ENCODE measurements at places on chromosomes 1 and 21. TPM values are rescaled to one million over a fixed set of nuclear protein-coding genes. Genes with fewer than 3 reads are reported as not detected.
A peak's percentile ranks its signal among the peaks of the same experiment; 100 is the strongest.

Gene SPOCD1
- total RNA-seq: not detected

Gene ASPM
- total RNA-seq: 0.52 TPM

Gene NTMT2
- total RNA-seq: not detected

Gene PIGP
- total RNA-seq: 28.0 TPM

Gene TDRD10
- total RNA-seq: 4.2 TPM

Gene AMY1C
- not detected for total RNA-seq

DNA sequence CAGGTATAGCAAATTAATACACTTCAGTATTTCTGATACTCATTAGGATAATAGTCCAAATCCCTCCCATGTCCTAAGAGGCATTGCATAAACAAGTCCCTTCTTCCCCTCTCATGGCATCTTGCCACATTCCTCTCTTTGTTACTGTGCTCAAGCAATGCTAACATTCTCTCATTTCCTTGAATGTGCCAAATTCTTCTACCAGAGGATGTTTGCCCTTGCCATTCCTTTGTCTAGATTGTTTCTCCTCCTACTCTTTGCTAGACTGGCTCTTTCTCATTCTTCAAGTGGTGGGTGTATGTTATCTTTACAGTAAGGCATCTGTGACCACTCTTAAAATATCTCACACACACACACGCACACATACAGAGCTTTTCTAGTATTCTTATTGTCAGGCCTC, 621.0 kb upstream of the CXADR start:
- no peaks in the 10 kb centered on the region for H3K36me3 ChIP-seq
- DNase-seq: no peak
- H3K4me3 ChIP-seq: no peak overlapping the region
- no peak overlapping the region for H3K27ac ChIP-seq
- H3K27me3 ChIP-seq: no peaks in the 10 kb centered on the region

DNA sequence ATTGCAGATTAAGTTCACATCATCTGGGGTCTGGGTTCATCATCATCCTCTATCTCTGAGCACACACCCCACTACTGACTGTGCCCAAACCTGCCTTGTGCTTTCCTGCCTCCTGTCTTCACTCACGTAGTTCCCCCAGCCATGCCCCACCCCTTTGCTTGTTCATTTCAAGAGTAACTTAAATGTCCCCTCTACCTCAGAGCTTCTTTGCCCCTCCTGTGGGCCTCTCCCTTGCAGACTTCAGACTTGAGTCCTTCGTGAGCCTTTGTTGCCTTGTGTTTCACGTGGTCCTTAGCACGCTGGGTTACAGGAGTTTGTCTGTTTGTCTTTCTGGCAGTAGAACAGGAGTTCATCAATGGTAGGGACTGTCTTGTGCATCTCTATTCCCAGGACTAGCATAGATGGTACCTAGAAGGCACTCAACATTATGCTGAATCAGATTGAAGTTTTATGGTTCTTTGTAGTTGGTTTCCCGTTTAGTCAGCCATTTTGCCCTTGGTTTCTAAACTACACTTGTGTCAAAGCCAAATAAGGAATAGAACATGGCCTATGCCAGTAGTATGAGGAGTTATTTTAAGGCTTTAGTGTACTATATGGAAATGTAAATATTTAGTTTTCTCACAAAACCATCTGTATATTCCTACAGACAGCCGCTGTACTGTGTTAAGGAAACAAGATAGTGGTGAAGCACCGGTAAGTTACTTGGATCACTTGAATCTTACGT, 86.2 kb downstream of the TTC3 start:
- peaks cover 29% of the 10 kb centered on the region for H3K36me3 ChIP-seq
- H3K4me3 ChIP-seq: no peak overlapping the region
- peaks cover 13% of the 10 kb centered on the region for H3K4me1 ChIP-seq
- H3K27me3 ChIP-seq: no peaks in the 10 kb centered on the region
- H3K27ac ChIP-seq: no peak overlapping the region

GRCh38 chr21:24265987-24266386, 1341.3 kb downstream of the MRPL39 start:
- H3K4me1 ChIP-seq: no peaks in the 10 kb centered on the region
- H3K27me3 ChIP-seq: no peaks in the 10 kb centered on the region
- no peak overlapping the region for H3K4me3 ChIP-seq
- no peak for DNase-seq
- no peak overlapping the region for H3K27ac ChIP-seq
- no peaks in the 10 kb centered on the region for H3K36me3 ChIP-seq

DNA sequence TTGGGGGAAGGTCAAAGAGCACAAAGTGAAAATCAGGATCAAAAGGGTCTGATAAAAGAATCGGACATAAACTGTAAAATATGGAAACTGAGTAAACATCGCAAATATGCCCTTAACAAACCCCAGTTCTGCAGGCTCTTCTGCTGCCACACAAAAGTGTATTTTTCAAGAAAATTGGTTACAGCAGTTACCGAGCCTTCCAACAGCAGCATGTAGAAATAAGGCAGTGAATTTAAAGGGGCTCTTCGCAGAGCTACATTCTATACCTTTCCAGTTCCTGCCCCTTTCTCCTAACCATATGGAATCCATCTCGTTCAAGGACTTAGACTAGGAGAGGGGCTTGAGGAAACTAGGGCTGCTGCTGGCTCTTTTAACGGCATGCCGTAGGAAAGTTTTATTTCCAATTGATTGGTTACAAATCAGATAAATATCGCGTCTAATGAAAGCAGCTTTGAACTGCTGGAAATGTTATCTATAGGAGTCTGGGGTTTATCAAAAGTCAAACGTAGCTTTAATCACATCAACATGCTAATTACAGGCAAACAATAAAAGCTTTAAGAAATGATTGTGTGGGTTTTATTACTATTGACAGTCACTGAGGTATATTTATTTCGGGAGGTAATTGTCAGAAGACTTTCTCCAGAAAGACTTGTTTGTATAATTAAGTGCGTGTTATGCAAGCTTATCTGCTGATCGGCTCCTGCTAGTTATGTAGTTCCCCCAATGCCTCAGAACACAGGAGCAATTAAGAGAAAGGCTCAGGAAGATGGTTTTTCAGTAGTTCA, 59.1 kb downstream of the GORAB start:
- H3K4me1 ChIP-seq: peaks cover 8% of the 10 kb centered on the region
- no peak overlapping the region for H3K4me3 ChIP-seq
- H3K27ac ChIP-seq: no peak overlapping the region
- no peaks in the 10 kb centered on the region for H3K36me3 ChIP-seq
- H3K27me3 ChIP-seq: no peaks in the 10 kb centered on the region

DNA sequence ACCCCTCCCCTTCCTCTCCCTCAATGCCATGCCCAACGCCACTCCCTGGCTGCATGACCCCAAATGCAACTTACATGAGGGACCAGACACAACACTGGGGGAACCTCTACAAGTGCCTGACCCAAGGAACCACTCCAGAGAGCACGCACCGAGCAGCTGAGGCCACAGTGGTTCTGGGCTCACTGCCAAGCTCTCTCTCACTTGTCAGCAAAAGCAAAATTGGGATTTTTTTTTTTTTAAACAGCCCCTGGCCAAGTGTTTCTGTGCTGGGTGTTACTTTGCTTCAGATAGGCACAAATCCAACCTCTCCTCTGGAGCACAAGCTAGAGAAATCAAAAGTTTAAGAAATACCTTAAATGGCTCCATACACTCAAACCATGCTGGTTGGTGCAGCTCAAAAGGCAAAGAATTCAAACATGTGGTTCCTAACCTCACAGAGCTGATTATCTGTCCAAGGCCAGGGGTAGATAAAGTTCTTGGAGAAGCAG, 363.0 kb downstream of the SETD4 start:
- H3K4me3 ChIP-seq: no peak overlapping the region
- peak; percentile 42 for DNase-seq
- no peaks in the 10 kb centered on the region for H3K36me3 ChIP-seq
- H3K27ac ChIP-seq: no peak overlapping the region
- H3K4me1 ChIP-seq: peaks cover 6% of the 10 kb centered on the region

DNA sequence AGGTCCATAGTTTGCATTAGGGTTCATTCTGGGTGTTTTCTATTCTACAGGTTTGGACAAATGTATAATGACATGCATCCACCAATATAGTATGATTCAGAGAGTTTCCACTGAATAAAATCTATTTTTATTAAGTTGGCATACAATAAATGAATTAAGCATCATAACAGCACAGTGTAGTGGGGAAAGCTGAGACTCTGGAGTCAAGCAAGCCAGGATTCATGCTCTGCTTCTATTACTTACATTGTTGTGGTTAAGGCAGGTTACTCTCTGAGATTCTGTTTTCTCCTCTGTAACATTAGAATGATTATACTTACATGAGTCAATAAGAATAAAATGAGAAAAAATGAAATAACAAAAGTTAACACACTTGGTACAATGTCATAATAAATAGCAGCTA, 131.3 kb downstream of the SLC30A10 start:
- H3K27me3 ChIP-seq: no peaks in the 10 kb centered on the region
- no peak for DNase-seq
- no peak overlapping the region for H3K4me3 ChIP-seq
- H3K36me3 ChIP-seq: no peaks in the 10 kb centered on the region
- H3K27ac ChIP-seq: no peak overlapping the region

DNA sequence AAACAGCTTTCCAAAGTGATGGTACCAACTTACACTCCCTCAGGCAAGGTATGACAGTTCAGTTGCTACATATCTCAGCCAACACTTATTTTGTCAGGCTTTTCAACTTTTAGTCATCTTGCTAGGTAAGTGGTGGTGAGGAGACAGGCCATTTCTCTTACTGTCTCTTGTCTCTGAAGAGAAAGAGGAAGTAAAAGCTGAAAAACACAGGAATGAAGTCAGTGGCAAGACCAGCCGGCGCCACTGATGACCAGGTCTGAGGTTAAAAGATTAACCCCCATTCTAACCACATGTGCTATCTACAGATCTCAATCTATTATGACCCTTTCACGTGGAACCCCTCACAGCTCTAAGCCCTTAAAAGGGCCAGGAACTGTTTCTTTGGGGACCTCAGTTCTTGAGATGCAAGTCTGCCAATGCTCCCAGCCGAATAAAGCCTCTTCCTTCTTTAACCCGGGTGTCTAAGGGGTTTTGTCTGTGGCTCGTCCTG, 4.2 kb downstream of the ADCY10 start:
- H3K27ac ChIP-seq: no peak overlapping the region
- no peaks in the 10 kb centered on the region for H3K36me3 ChIP-seq
- H3K4me1 ChIP-seq: peaks cover 3% of the 10 kb centered on the region
- H3K27me3 ChIP-seq: no peaks in the 10 kb centered on the region
- no peak for DNase-seq
- no peak overlapping the region for H3K4me3 ChIP-seq

- no peaks in the 10 kb centered on the region for H3K4me1 ChIP-seq
- H3K36me3 ChIP-seq: no peaks in the 10 kb centered on the region
- no peak overlapping the region for H3K4me3 ChIP-seq
- H3K27me3 ChIP-seq: no peaks in the 10 kb centered on the region
- no peak overlapping the region for H3K27ac ChIP-seq
Measured at GRCh38 chr21:35169574-35169973, 120.5 kb upstream of the RUNX1 start.

GRCh38 chr1:184322253-184322652, 64.6 kb upstream of the C1orf21 start:
- H3K4me3 ChIP-seq: no peak overlapping the region
- no peak overlapping the region for H3K27ac ChIP-seq
- no peaks in the 10 kb centered on the region for H3K4me1 ChIP-seq
- no peaks in the 10 kb centered on the region for H3K36me3 ChIP-seq
- DNase-seq: no peak

Data from gastrocnemius medialis (tissue), 4 donors.